ENCODE measurements at places on chromosomes 6 and 20.

DNA sequence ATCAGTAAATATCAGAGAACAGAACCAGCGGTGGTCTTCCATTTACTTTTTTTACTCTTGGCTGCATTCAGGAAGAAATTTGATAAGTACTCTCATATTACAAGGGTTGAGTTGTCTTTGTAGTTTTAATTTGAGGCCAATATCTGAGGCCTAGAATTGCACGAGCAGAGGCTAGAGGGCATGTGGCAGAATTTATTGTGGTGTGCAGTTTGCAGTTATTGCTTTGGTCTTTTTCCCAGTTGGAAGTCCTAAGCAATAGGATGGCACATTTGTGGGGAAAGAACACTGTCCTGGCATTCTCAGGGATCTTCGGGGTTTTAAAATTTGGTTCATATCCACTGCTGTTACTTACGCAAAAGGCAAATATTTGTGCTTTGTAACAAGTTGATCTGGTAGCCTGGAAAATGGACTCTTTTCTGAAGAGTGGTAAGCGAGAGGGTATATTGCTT lies 66.0 kb downstream of the CTNNBL1 start:
- DNase-seq: no peak

GRCh38 chr6:22327881-22328280 lies 31.0 kb upstream of the PRL start:
- no peak for DNase-seq

DNA sequence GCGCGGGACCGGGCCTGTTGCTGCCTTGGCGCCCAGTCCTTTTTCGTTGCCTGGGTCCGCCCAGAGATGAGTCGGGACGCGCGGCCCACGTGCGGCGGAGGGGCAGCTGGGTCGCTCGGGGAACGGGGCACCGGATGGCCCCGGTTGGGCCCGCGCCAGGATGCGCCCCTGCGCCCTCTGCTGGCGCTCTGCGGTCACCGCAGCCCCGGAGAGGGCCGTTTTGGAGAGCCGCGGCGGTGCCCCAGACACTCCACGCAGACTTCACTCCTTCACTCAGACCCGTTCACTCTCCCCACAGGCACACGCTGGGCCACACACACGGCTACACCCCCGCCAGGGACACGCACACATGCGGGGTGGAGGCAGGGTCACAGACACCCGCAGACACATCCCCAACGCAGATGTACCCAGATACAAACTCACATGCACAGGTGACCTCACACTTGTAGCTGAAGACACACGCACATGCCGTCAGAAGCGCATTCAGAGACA lies 38.8 kb downstream of the SRC start:
- peak; percentile 70 for DNase-seq

DNA sequence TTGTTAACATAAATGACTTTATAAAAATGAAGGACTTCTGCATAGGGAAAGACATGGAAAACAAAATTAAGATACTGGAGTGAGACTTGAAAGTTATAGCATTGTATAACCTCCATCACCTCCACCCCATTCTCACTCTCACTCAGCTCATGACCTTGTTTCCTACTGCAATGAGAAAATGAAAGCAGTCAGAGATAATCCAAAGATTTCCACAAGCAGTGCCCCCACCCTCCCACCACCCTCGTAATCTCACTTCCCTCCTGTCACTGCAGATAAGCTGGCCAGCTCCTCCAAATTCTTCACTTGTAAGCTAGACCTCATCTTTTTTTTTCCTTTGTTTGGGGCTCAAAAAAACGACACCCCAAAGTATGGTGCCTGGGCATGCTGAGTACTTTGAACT lies 52.9 kb upstream of the PROKR2 start:
- DNase-seq: no peak

DNA sequence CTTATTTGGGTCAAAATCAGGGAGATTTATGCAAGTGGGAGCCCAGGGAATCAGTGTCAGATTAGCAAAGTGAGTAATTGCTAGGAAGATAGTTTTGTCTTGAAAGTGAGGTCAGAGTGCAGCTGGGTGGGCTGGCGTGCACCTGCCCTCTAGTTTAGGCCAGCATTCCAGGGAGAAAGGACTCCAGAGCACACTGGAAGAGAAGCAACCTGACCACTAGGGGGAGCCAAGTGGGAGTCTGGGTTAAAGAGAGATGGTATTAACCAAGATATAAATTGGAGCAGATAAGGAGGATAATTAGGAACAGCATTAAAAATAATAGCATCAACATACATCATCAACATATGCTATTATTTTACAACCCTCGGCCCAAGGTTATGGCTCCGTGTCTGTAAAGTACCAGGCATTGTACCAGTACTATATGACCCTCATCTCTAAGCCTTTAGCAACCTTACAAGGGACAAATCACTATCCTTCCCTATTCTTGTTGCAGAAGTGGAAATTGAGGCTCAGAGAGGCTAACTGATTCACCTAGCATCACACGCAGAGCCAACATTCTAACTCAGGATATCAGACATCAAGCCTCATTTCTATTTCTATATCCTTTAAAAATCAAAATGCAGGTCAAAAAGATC lies 57.8 kb downstream of the SLC2A10 start:
- no peak for DNase-seq

GRCh38 chr20:48728042-48728825 lies 99.6 kb downstream of the PREX1 start:
- no peak for DNase-seq

DNA sequence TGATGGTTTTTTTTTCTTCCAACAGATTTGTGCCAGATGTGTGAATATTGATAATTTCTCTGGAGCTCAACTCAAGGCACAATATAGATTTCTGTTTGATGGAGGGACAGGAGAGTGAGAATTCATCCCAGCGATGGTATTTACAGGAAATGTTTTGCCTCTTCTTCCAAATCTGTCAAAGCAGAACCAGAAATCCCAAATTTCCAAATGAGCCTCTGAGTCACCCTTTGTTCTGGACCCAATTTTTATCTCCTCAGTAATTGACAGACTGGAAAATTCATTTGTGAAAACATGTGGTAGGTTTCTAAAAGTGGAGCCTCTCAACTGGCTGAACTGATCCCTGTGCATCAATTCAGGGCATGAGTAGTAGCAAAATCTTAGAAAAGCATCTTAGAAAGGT lies 223.2 kb upstream of the TSHZ2 start:
- no peak for DNase-seq

GRCh38 chr6:46215777-46216176 lies 45.0 kb upstream of the ENPP5 start:
- DNase-seq: no peak

- DNase-seq: no peak
These were observed 11.4 kb upstream of the LTA start for GRCh38 chr6:31560697-31561058.

- DNase-seq: no peak
These were observed 386.4 kb upstream of the MMS22L start for GRCh38 chr6:97669191-97670031.

DNA sequence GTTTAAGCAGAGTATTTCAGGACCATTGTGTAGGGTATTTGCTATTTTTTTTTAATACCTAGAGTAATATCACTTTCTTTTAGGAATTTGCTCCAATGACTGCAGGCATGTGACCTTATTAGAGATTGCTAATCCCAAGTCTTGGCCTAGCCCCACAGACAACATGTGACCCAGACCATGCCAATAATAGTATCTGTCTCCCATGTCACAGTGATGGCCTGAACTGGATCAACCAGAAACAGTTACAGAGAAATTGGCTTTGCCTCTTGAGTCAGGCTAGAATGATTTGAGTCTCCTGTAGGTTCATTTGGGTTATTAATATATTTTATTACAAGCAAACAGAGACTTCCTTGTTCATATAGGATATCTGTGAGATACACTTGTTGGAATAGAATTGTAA lies 116.8 kb downstream of the DNAH8 start:
- no peak for DNase-seq

- DNase-seq: no peak
These were observed 59.1 kb upstream of the PRDM1 start for GRCh38 chr6:106026748-106027715.

GRCh38 chr6:38281126-38281525 lies 358.6 kb downstream of the BTBD9 start:
- no peak for DNase-seq

- no peak for DNase-seq
These were observed 1.4 kb upstream of the MAN1A1 start for GRCh38 chr6:119350952-119351372.

- no peak for DNase-seq
These were observed 669 bp upstream of the TMEM30A start for GRCh38 chr6:75285283-75285639.

DNA sequence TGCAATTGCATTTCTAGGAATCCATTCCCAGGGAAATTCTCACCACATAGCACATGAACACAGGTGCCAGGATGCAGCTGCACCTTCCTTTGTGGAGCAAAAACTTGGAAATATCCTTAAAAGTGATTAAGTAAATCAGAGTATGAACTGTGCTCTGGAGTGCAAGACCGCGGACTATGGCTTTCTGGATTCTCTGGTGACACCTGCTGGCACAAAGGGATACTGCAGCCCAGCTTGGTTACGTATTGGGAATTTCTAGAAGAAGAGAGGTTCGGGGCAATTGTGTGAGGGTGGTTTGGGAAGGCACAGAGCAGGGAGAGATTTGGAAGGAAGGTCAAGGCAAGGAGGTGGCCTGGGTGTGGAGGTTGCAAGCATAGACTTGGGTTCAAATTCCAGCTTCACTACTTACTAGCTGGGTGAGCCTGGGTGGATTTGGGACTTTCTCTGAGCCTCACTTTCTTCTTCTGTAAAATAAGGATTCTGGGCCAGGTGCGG lies 15.9 kb upstream of the PEDS1 start:
- DNase-seq: peak; percentile 80

DNA sequence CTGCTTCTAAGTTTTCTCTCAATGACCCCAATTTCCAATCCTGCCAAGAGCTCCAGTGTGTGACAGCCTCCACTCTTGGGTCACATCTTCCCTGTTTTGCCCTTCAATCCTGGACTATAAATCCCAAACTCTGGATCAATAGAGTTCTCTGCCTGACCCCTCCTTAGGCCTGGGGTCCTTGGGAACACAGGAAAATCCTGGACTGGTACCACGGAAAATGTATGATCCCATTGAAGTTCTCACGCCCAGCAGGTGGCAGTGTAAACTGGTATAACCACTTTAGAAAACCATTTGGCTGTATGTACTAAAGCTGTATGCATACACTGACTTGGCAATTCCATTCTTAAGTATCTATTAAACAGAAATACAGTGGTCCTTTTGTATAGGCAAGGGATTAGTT lies 98.0 kb downstream of the SNAP25 start:
- DNase-seq: no peak
